ENCODE measurements at places on chromosomes 12 and 14. TPM values are rescaled to one million over a fixed set of nuclear protein-coding genes. Genes with fewer than 3 reads are reported as not detected.

Gene KRT85
- total RNA-seq = not detected

Gene SMIM41
- 0.58 TPM for total RNA-seq

Gene TEX52
- total RNA-seq = not detected

Gene SLC39A5
- 158 TPM for total RNA-seq

Gene OR11H7
- total RNA-seq = not detected

Gene DTX1
- total RNA-seq = 0.82 TPM

Gene SH2B3
- 40.9 TPM for total RNA-seq
